ENCODE measurements at places on chromosomes 1 and 21.

- no peak for DNase-seq
Measured at GRCh38 chr1:43844114-43844513, 89.5 kb upstream of the ARTN start.

DNA sequence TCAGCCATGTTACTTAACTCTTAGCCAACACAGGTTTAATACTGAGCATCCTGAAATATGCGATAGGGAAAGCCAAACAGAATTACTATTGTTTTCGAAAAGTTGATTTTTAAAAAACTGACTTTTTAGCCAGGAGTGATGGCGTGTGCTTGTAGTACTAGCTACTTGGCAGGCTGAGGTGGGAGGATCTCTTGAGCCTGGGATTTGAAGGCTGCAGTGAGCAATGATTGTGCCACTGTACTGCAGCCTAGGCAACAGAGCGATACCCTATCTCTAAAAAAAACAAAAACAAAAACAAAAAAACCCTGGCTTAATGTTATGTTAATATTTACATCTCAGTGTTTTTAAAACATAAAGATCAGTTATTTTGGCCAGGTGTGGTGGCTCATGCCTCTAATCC lies 16.7 kb downstream of the NMNAT1 start:
- DNase-seq: no peak

GRCh38 chr1:45585496-45586075 lies 1.7 kb downstream of the NASP start:
- DNase-seq: no peak

DNA sequence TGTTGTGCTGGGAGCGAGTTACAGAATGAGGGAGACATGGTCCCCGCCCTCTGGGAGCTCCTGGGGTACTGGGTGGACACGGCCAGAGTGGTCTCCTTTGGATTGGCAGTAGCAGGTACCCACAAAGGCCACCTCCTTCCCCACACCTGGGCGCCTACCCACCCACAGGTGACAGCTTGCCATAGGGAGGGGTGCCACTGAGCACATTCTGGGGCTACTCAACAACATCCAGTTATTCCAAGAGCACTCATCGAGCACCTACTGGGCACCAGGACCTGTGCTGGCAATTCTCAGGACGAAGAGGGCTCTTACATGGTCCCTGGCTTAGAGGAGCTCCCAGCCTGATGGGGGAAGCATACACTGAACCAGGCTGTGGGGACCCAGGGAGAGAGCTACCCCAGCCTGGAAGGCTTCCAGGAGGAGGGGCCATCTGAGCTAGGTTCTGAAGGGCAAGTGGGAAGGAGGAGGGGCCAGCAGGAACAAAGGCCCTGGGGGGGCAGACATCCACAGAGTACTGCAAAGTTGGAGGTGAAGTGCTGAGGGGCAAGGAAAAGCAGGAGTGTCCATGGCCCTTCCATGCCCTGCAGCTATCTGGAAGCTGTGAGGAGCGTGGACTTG lies 22.0 kb downstream of the MRPL37 start:
- DNase-seq: no peak

- DNase-seq: no peak
Measured at GRCh38 chr1:84668185-84668584, 22.1 kb downstream of the SSX2IP start.

DNA sequence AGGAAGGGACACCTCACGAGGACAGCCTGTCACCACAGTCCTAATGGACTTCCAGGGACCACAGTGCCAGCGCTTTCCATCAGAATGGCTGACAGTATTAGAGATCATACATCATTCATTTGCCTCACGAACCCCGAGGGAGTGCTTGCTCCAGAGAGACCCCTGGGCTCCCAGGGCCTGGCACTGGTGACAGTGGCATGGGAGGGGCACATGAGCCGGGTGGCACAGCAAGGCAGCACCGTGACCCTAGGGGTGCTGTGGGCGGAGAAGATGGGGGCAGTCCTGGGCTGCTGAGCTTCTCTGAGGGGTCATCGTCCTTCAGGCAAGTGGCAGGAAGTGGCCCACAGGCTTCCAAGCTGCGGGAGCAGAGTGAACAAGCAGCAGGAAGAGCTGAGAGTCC lies 16.4 kb upstream of the TSPEAR start:
- DNase-seq: no peak

DNA sequence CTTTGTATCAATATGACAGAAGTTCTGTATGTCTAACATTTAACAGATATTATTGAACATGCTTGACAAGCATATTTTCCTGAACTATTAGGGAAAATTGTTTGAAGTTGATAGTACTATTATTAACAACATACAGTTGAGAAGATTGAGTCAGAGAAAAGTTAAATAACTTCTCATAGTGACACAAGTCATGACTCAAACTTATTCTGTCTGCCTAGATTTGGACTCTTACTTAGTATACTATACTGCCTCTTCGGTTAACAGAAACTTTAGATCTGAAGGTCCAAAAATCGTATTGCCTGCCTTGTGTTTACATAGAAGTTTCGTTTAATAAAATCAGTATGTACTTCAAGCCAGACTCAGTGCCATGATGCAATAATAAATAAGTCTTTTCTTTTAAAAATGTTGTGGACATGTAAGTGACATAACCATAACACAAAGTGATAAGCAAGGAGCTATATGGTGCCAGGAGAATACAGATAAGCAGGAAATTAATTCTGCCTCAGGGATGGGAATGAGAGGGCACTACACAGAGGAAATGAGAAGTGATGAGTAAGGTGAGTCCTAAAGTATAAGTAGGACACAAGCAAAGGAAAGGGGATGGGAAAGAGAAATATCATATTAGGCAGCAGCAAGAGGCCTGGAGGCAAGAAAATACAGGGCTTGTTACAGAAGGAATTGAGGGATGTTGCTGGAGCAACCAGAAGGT lies 48.1 kb downstream of the LHX9 start:
- DNase-seq: no peak

GRCh38 chr1:107449326-107449725 lies 308.5 kb downstream of the NTNG1 start:
- no peak for DNase-seq

DNA sequence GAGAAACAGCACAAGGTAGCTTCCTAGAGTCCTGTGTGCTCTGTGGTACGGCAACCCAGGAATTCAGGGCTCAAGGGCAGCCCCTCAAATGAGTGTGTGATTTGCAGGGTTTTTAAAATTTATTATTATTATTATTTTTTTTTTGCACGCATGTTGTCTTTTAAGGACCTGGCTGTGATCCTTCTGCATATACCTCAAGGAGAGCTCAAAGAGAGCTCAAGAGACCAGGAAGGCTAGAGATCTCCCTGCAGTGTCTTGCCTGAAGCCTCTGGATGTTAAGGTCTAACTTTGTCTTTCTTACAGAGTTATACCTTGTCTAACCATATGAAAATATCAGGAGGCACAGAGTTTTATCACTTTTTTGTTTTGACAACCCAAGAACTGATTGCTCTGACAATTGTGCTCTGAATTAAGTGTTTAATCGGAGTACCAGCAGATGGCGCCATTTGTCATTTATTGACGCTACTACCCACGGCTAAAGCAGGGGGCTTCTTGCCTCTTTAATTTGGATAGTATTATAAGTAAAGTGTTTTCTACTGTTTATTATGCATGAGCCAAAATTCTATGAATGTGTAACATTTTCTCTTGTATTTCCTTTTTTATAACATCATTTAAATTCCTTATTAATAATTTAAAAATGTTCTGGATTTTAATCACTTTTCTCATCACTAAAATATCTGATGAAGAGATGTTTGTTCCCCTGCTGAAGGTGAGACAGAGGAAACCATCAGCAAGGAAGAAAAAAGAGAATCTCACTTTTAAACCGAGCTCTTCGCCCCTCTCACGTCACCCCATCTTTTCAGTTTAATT lies 35.8 kb upstream of the LMO4 start:
- DNase-seq: peak; percentile 38

- DNase-seq: no peak
Measured at GRCh38 chr1:175402336-175402735, 209.8 kb upstream of the KIAA0040 start.

DNA sequence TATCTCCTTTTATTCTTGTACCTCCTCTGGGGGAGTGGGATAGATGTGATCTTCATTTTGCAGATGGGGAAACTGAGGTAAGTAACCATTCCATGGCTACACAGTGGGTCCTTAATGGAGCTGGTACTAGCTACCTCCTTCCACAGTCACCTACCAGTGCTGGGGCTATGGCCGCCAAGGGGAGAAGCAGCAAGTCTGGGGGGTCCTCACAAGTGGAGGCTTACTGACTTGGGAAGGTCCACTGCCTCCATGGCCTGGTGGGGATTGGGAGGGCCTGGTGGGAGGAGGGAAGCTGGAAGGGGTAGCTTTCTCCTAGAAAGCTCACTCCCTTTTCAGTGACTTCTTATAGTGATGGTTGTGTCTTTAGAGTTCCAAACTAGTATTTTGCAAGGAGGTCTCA lies 5.9 kb upstream of the FOXO6 start:
- no peak for DNase-seq

DNA sequence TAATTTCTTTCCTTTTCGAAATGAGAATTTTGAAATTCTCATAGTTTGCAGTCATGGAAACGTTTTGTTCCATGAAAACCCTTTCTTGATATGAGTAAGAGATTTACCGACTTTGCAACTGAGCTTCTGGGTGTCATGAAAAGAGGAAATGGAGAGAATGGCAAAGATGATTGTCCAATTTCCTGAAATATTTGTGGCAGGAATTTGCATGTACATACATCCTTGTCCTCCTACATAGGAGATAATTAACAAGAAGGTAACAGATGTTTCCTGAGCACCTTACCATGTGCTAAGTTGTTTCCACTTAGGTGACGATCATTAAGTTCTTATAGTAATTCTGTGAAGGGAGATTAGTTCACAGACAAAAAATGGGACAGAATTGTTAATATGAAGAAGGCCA lies 170.7 kb downstream of the NEGR1 start:
- peak; percentile 6 for DNase-seq

- DNase-seq: no peak
Measured at GRCh38 chr1:83034851-83035250, 964.1 kb downstream of the TTLL7 start.

DNA sequence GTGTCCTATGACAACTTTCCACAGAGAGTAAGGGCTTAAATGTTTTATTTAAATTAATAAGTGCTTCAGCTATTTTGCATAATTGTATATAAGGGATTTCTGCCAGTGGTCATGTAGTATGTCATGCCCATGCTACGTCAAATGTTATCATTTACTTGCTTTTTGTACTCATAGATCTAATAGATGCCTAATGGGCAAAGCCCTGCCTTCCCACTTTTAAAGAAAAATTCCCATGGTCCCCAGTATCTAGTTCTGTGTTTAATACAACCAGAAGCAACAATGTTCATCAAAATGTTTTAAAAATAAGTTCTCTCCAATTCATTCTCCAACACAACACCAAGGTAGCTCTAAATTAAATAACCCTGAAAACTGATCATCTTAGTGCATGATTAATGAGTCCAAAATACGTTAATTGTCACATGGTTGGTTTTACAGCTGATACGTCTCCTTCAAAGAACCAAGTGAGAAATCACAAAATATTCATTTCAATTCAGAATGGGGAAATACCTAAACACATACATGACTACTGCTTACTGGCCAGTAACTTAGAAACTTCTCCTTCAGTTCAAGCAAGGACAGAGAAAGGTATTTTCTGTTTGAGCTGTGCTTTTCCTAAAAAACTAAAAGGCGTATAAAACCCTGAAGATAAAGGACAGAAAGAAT lies 49.1 kb upstream of the SDC3 start:
- DNase-seq: no peak

DNA sequence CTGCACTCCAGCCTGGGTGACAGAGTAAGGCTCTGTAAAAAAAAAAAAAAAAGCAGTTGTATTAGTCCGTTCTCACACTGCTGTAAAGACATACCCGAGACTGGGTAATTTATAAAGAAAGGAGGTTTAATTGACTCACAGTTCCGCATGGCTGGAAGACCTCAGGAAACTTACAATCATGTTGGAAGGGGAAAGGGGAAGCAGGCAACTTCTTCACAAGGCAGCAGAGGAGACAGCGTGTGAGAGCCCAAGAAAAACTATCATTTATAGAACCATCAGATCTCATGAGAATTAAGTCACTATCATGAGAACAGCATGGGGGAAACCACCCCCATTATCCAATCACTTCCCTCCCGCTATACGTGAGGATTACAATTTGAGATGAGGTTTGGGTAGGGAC lies 151.7 kb upstream of the NR5A2 start:
- DNase-seq: no peak

GRCh38 chr21:43640400-43640799 lies 18.9 kb downstream of the HSF2BP start:
- DNase-seq: no peak

DNA sequence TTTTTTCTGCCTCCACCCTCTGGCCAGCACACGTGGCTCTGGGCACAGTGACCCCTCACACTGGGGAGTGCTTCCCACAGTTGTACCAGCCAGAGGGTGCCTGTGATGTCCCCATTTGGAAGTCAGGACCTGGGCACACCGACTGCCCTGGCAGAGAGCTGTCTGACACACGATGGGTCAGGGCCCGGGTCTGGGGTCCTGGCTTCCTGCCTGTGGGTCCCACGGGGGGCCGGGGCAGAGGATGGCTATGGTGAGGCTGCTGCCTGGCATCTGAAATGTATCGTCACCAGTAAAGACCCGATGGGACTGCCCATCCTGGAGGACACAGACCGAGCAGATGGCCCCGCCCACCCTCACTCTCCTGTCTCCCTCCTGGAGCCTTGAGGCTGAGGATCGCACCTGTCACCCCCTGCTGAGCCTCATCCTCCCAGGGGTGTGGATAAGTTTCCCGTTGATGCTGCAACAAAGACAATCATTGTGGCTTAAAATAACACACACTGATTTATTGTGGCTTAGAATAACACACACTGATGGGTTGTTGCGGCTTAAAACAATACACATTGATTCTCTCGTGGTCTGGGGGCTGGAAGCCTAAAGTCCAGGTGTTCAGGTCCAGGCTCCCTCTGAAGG lies 88.8 kb upstream of the TTC34 start:
- DNase-seq: no peak

DNA sequence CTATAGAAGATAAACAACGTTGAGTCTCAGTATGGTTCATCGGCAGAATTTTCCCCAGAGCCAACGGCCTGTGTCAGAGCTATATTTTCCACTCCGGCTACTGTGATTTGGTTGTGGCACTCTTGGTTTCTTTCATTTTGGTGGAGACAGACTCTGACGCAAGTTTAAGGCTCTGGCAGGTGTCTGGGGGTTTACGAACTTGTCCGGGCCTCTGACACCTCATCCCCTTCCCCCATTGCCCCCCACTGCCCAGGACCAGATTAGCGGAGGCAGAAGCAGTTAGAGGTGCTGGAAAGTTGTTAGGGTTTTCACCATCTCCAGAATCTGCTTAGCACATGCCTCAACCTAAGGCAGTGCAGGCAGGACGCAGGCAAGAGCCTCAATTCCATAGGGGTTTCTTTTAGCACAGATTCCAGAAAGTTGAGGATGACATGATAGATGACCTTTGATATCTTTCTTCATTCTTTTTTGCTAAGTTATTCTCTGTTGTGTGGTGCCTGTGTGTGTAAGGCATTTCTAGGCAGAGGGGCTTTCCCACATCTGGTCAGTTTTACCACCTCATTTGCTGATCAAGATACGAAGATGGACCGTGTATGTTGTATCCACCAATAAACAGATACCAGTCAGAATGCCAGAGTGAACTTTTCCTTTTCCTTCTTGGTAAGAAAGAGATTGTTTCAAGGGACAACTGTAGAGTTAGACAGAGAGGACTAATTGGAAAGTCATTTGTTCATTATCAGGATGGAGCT lies 18.4 kb upstream of the IL10 start:
- no peak for DNase-seq

GRCh38 chr1:207497941-207498340 lies 2.0 kb downstream of the CR1 start:
- DNase-seq: peak; percentile 92

GRCh38 chr1:1085171-1085841 lies 11.2 kb upstream of the RNF223 start:
- no peak for DNase-seq

- DNase-seq: no peak
Measured at GRCh38 chr1:85049735-85050166, 1.5 kb upstream of the MCOLN3 start.

All from inflammatory macrophage treated with lipopolysaccharide for 1 hour (primary cell).